A549 treated with RU486 at 1 μM for 4 hours (cell line): ENCODE measurements at places on chromosomes 7 and 10. TPM values are rescaled to one million over a fixed set of nuclear protein-coding genes. Genes with fewer than 3 reads are reported as not detected.

The KLLN gene
- 0.39 to 0.54 TPM (median 0.47 TPM) in 5 replicates for total RNA-seq

The CFAP69 gene
- total RNA-seq = 1.3 to 4.3 TPM (median 1.8 TPM) in 5 replicates

The GPR22 gene
- not detected in 5 replicates for total RNA-seq

The MYH16 gene
- 0.51 to 0.77 TPM (median 0.66 TPM) in 5 replicates for total RNA-seq

The UCN3 gene
- total RNA-seq = not detected in 5 replicates

The PNLIPRP1 gene
- total RNA-seq = not detected in 5 replicates

The CTBP2 gene
- total RNA-seq = 90.3 to 108 TPM (median 106 TPM) in 5 replicates

The PNLIPRP2 gene
- total RNA-seq = 0.10 to 0.32 TPM in 2 of 5 replicates, not detected in the others

The PRLHR gene
- not detected in 5 replicates for total RNA-seq

The AGMO gene
- 0.64 to 1.2 TPM (median 0.87 TPM) in 5 replicates for total RNA-seq
